Tibial artery (tissue), 4 donors: ENCODE measurements at places on chromosomes 2 and 18.
A peak's percentile ranks its signal among the peaks of the same experiment; 100 is the strongest.

DNA sequence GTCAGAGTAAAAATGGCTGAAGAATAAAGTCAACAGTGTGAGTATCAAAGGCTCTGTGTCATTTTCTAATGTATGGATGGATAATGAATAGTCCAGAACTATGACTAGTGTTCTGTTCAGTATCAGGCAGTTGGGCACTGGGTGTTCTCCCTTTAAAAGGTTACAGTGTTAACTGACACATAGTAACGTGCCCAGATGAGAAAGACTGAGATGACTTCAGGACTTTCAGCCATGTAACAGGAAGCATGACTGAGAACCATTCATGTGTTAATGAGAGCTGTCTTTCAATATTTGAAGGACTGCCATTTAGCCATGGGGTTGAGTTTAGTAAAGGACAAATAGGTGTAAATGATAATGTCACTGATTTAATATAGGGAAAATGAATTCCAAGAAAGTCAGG, 187.1 kb downstream of the GULP1 start:
- DNase-seq = no peak

DNA sequence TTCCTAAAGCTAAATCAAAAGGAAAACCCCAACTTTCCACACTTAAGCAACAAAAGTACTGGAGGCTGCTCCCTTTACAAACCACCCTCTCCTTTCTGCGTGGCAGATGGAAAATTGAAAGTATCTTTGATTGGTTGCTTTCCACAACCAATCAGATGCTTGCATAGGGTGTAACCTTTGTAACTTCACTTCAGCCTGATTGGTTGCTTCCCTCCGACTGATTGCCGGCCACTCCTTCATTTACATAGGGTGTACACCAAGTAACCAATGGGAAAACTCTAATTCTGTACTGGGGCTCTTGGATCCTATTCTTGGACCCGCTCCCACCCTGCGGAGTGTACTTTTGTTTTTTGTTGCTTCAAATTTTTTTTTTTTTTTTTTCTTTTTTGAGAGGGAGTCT, 297.7 kb downstream of the NCKAP5 start:
- DNase-seq = no peak

- DNase-seq = no peak
Measured at GRCh38 chr18:45399146-45399545, 216.1 kb upstream of the SLC14A2 start.

DNA sequence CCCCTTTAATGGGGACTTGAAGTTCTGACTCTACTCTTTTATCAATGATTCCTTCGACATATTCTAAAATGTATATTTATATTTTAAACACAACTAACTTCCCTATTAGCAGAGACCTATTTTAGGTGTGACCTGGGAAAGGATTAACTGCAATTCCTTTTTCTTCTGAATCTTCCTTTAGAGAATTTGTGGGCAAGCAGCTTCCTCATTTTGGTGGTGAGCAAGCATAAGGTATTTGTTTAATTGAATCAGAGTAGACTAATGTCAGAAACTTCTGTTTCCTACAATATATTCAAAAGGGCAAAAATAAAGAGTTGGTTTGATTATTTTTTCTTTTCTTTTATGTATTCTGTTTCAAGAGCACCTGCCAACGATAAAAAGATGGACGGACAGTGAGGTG, 237.0 kb downstream of the IKZF2 start:
- DNase-seq = no peak

- no peak for DNase-seq
Measured at GRCh38 chr2:152710713-152711112, 6.5 kb downstream of the PRPF40A start.

GRCh38 chr2:29227935-29228675, 112.9 kb downstream of the CLIP4 start:
- no peak for DNase-seq

DNA sequence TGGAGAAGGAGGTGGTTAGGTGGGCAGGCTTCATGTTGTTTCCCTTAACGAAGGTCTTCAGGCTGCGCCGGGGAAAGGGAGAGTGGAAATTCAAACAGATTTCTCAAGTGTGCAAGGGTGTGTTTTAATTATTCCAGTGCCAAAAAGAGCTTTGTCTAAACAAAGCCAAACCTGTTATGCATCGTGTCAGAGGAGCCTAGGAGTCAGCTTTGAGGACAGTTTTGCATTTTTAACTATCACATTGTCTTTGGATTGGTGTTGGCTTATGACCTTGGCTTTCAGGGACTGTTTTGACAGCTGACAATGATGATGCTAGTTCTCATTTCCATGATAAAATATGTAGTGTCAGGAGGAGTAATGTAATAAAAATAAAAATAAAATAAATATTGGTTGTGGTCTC, 144.8 kb downstream of the LDLRAD4 start:
- no peak for DNase-seq

DNA sequence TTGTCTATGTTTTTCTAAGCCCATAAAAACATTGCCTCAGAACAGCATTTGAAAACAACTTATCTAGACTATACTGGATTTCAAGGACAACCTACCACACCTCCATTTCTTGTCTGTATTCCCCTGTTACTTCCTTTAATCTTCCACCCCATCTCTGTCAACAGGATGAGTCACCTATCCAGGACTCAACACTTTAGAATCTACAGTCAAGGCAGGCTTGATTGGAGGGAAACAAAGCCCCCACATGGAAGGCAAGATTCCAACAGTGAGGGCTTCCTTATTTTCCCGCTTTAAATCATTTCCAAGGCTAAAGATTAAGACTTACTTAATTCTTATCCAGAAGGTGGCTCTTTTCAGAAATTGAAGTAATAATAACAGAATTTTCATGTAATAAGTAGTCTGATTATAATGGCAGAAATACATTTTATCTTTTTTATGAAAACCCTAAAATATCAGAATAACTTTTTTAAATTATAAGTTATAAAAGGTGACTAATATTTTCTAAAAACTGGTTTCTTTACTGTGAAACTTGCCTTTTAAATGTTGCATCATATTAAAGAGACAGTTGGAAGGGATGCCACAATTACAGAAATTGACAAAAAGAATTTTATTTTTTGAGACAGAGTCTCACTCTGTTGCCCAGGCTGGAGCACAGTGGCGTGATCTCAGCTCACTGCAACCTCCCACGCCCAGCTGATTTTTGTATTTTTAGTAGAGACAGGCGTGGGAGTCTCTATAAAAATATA, 138.7 kb upstream of the CCDC150 start:
- DNase-seq = no peak

DNA sequence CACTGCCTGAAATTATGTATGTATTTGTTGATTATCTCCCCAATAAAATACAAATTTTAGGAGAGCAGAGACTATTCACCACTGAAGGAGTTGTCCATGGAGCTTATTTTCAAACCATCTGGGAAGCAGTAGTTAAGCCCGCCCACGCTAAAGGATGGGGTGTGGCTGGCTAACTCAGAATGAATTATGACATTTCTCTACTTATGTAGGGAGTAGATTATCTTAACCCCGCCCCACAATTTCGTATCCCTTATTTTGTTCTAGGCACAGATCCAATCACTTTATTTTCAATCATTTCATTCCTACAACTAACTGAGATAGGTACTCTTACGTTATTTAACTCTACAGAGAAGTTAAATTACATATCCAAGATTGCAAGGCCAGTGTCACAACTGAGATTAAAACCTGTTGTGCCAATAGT, 1.4 kb upstream of the LAPTM4A start:
- peak; percentile 79 for DNase-seq

DNA sequence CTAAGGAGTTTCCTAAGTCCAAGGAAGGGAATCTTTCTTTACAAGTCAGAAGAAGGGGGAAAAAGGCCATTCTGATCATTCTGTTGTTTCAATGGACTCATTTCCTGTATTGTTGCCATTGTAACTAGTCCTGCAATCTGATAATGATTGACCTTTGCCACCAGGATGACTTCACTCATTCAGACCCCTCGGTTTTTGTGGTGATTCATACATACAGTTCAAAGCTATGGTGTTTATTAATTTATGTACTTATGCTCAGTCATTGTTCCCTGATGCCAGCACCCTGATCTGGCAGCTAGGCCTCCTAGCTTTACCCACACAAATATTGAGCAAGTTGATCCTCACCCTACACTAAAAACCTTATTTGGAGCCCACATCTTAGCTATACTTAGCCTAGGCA, 57.6 kb upstream of the ZNF519 start:
- no peak for DNase-seq

- DNase-seq = no peak
Measured at GRCh38 chr2:27249891-27250651, 12.8 kb downstream of the SLC30A3 start.
